ENCODE measurements at places on chromosomes 4 and X. TPM values are rescaled to one million over a fixed set of nuclear protein-coding genes. Genes with fewer than 3 reads are reported as not detected.

DNA sequence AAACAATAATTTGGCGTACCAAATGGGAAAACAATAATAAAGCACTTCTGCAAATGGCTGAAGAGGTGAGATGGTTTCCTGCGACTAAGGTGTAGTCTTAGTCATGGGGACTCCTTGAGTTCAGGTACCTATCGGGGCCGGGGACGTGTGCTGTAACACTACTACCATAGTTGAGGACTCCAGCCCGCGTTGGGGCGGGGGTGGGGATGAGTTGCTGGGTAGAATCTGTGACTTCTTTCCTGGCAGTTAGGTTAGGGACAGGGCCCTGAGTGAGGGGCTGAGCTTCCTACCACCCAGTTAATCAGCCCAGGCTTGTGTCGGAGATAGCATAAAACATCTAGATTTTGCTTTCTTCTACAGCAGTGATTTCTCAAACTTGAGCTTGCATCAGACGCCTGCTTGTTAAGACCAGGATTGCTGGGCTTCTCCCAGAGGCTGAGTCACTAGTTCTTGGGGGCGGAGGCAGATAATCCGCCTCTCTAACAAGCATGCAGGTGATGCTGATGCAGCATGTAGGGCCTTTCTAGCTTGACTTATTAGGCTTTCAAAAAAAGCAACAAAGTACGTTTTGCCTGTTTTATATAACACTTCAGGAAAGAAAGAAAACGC lies 30.2 kb downstream of the RBBP7 start:
- H3K4me3 ChIP-seq = no peak overlapping the region
- no peaks in the 10 kb centered on the region for H3K36me3 ChIP-seq
- no peak for DNase-seq
- no peak overlapping the region for H3K27ac ChIP-seq
- H3K4me1 ChIP-seq = peaks cover 5% of the 10 kb centered on the region
- no peaks in the 10 kb centered on the region for H3K27me3 ChIP-seq

DNA sequence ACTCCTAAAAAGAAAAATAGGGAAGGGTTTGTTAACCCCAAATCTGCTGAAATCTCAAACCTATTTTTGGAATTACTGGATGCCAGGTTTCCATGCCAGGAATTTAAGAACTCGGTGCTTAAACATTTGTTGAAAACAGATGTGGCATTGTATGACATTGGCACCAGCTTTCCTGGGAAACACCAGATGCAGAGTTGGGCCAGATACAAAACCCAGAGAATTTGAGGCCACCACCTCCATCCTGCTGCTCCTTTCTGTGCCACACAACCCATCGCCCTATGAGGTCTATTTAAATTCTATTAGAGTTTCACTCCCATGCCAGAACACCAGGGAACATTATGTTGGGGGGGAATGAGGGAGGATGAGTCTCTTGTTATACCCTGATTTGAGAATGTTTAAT lies 71.7 kb downstream of the ARAP2 start:
- H3K27ac ChIP-seq = no peak overlapping the region
- no peaks in the 10 kb centered on the region for H3K36me3 ChIP-seq
- H3K4me3 ChIP-seq = no peak overlapping the region
- no peak for DNase-seq
- H3K27me3 ChIP-seq = no peaks in the 10 kb centered on the region

HMX1 gene
- polyA plus RNA-seq = not detected

- peak overlapping the region; percentile 88 for H3K27ac ChIP-seq
- DNase-seq = no peak
- H3K4me1 ChIP-seq = peaks cover 38% of the 10 kb centered on the region
- peaks cover 50% of the 10 kb centered on the region for H3K36me3 ChIP-seq
- peak overlapping the region; percentile 90 for H3K4me3 ChIP-seq
Measured at GRCh38 chr4:56468097-56468422, 643 bp downstream of the SRP72 start.

DNA sequence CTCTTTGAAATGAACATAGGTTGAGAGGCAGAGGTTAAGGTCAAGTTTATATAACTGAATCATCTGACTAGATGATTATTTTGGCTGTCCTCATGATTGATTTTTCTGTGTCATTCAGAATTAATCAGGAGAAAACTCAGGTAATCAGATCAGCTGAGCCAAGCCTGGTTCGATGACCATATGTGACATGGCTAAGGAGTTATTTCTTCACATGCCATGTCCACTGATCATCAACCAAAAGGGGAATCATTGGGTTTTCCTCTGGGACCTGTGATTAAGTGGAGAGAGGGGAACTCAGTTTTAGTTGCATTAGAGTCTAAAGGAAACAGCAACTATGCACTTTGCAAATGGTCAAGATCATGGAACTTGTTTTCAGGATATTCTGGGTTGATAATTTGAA lies 20.3 kb upstream of the PACRGL start:
- H3K4me1 ChIP-seq = no peaks in the 10 kb centered on the region
- DNase-seq = no peak

GRCh38 chr4:86653237-86653865 lies 59.2 kb downstream of the PTPN13 start:
- no peaks in the 10 kb centered on the region for H3K4me1 ChIP-seq
- no peak overlapping the region for H3K27ac ChIP-seq
- no peaks in the 10 kb centered on the region for H3K27me3 ChIP-seq

PPBP gene
- polyA plus RNA-seq = 0.58 TPM

LRPAP1 gene
- polyA plus RNA-seq = 49.9 TPM

PROM1 gene
- 4.5 TPM for polyA plus RNA-seq

CXorf38 gene
- polyA plus RNA-seq = 4.0 TPM

GRCh38 chr4:18404642-18405041 lies 383.1 kb upstream of the LCORL start:
- no peaks in the 10 kb centered on the region for H3K36me3 ChIP-seq
- no peaks in the 10 kb centered on the region for H3K27me3 ChIP-seq
- no peaks in the 10 kb centered on the region for H3K4me1 ChIP-seq
- no peak overlapping the region for H3K27ac ChIP-seq
- no peak for DNase-seq
